Astrocyte (in vitro differentiated cells and primary cell): ENCODE measurements at places on chromosomes 5 and 9.

- DNase-seq = peak; percentile 69
These were observed 30.0 kb upstream of the STOM start for GRCh38 chr9:121399883-121400607.

DNA sequence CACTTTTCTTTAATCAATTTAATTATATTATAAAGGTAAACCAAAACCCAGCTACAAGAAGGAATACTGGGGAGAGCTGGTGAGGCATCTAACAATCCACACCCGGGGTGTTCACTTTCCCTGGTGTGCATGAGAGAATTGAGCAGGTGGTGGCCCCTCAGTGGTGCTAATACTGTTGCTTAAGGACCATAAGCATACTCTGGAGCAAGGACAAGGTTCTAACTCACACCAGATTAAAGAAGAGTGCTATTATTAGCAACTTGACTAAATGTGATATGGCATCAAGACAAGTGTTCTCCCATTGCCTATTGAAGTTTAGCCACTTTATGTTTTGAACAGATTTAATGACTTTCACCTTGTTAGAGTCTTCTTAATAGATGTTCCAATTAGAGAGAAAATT lies 8.8 kb downstream of the RGS7BP start:
- no peak for DNase-seq

- no peak for DNase-seq
These were observed 182.6 kb downstream of the ASTN2 start for GRCh38 chr9:117232281-117232680.

DNA sequence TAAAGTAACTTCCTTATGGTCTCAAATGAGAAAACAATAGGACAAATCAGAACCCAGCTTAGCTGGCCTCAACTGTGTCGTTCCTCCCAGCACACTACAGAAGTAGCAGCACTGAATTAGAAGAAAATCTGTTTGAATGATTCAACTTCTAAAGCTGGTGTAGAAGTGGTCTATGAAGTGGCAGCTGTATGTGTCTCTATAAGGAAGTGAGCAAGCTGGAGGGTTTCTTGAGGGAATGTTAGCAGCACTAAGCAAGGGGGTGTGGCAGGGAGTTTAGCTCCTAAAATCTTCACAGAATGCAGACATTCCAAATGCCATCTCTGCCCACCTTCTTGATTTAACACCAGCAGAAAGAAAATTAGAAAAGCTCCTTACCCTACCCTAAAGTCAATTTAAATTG lies 4.1 kb downstream of the KLF9 start:
- peak; percentile 60 for DNase-seq

DNA sequence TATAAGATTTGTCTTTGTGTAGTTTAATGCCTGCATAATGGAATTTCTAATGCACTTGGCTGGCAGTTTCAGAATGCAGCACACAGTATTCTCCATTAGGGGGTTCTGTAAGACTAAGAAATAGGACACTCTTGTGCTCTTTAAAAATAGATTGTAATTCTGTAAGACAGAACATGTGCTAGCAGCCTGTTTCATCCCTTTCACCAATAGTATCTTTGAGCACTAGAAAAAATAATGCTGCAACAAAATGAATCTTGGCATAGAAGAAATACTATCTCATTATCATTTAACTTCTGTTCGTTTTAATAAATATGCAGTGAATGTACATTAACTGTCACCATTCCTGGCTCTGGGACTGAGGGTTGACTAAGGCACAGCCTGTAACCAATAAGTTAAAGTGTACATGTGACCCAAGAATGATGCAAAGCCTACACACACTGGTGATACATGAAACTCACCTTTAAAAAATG lies 23.8 kb upstream of the ZNF622 start:
- DNase-seq = peak; percentile 30

DNA sequence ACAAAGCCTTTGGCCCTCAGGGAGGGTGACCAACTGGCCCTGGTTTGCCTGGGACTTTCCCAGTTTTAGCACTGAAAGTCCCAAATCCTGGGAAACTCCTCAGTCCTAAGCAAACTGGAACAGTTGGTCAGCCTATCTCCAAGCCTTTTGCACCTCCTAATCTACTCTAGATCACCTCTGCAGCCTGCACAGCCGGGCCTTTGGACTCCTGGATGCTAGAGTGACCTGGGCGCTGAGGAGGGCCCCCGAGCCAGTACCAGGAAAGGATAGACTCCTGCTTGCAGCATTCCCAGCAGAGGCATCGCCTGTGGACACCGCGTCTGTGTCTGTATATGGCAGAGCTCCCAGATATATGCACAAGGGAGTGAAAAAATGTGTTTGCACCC lies 15.1 kb downstream of the IRF1 start:
- no peak for DNase-seq

DNA sequence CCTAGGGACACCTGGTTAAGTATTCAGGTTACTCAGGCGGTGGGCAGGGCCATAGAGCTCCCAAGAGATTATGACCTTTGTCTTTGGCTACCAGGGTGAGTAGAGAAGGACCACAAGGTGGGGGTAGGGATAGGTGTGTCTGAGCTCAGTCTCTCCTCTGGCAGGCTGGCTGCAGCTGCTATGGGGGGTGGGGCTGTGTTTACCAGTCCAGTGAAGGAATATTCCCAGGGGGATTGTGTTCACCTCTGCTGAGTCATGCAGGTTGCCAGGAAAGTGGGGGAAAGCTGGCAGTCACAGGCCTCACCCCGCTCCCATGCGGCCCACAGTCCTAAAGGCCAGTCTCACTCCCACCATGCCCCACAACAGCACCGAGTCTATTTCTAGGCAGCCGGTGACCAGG lies 53.6 kb upstream of the POU5F2 start:
- no peak for DNase-seq

- no peak for DNase-seq
These were observed 24.0 kb downstream of the HNRNPK start for GRCh38 chr9:83956086-83956435.
